Stimulated activated CD4-positive, alpha-beta T cell treated with anti-CD3 and anti-CD28 coated beads, TNF-alpha, amount 100 ng/mL, for 48 hours (primary cell): ENCODE measurements at places on chromosomes 11 and 22.

DNA sequence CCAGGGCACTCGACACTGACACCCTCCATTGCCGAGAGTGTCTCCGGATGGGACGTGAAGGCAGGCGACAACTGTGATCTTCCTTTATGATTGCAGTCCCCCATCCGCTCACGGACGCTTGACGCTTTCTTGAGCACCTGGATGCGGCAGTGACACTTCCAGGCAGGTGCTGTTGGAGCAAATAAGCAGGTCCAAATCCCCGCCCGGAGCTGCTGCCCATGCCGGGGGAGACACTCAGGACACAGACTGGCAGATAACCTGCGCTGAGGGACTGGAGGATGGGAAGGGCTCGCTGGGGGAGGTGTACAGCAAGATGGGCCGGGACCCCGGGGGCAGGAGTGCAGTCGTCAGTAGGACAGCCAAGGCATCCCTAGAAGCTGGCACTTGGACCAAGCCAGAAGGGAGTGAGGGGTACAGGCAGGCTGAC is 1403.5 kb downstream of the BRD1 start:
- DNase-seq: no peak

GRCh38 chr11:121207485-121208115 is 85.0 kb upstream of the SC5D start:
- no peak for DNase-seq

GRCh38 chr22:39359659-39360195 is 9.9 kb downstream of the SYNGR1 start:
- no peak for DNase-seq

DNA sequence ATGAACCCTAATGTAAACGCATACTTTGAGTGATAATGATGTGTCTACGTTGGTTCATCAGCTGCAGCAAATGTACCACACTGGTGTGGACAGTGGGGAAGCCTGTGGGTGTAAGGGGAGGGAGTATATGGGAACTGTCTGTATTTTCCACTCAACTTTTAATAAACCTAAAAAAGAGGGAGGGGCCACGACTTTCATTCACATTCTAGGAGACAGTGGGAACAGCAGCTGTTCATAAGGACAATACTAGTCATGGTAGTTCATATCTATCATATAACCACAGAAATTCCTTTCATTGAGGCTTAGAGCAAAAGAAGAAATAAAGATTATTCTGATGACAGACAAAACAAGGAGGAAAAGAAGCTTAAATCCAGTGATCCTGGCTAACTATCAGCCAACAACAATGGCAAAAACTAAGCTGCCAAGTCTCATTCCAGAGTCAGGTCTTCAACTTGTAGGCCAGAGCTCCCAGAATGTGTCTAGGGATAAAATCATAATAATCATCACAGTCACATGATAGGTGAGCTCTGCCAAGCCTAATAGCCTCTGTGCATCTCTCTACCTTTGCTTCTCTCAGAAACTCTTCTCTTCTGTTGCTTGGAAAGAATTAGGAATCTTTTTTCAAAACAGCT is 59.4 kb upstream of the CHRM4 start:
- DNase-seq: no peak

GRCh38 chr11:28259177-28259843 is 151.1 kb downstream of the METTL15 start:
- no peak for DNase-seq

- DNase-seq: no peak
Measured at GRCh38 chr11:70418130-70418529, 19.8 kb downstream of the CTTN start.

DNA sequence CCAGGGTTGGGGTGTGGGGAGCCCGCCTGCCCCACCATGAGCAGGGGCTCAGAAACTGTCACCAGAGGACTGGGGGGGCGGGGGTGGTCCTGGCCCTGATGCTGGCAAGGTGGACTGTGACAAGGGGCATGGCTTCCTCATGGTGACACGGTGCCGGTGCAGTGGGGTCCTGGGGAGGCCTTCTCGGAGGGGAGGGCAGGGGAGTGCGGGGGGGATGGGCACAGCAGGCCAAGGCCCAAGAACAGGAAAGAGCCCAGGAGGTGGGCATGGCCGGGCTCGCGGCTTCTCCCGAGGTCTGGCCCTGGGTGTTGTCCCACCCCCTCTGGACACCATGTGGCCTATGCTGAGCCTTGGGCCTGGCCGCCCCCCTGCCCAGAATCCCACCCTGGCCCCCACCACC is 47.2 kb downstream of the MOB2 start:
- DNase-seq: no peak

- no peak for DNase-seq
Measured at GRCh38 chr11:125373426-125374391, 122.4 kb downstream of the FEZ1 start.

DNA sequence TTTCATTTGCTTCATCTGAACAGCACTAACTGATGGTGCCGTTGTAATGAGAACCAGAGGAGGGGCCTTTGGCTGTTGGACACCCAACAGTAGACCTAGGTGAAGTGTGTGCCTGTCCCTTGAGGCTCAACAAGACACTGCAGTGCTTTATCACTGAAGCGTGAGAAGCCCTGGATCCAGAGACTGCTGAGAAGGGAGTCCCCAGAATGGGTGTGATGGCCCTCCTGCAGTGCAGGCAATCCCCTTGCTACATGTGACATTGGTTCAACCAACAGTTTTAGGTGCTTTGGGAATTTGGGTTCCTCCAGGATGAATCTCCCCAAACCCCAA is 125.6 kb downstream of the BRD1 start:
- no peak for DNase-seq

GRCh38 chr22:20102203-20102780 is 13.6 kb upstream of the RANBP1 start:
- no peak for DNase-seq

DNA sequence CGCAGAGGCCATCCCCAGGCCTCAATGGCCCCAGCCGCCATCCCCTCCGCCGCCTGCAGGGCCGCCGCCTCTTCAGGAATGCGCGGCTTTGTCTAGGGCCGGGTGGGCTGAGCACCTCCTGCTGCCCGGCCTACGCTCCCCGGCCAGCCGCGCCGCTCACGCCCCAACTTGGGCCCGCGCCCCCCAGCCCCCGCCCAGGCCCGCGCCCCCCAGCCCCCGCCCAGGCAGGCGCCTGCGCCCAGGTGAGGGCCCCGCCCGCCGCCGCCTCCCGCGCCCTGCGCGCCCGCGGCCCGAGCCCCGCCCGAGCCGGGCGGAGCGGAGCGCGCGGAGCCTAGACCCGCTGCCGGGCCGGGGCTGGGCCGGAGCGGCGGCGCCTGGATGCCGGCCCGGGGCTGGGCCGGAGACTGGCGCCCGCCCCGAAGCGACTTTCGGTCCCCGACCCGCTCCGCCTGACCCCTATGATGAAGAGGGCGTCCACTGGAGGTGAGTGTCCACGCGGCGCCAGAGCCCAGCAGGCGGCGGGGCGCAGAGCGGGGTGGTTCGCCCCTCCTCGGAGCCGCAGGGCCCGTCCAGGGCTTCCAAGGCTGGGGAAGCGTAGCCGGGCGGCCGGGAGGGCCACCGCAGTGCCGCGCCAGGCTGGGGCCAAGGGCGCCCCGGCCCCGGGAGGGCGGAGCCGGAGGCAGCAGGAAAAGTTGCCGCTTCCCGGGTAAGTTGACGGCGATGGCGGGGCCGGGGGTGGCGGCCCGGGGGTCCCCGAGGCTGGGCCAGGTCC is 34.3 kb upstream of the PRODH start:
- DNase-seq: no peak

DNA sequence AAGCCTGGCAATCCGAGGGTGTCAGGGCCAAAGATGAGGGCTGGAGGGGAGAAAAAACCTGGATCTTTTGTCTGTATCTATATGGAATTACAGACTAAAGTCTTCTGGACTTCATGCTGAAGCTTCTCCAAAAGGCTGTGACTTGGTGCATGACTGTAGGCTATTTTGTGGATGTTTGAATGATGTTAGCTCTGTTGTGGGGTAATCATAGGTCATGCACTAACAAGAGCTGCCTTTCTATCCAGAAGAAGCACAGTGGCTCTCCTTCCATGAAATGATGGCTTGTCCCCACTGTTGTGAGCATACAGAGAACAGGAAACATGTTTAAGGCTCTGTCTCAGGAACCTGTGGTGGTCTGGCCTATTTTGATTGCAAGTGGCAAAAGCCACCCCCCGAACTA is 263.3 kb upstream of the PLET1 start:
- DNase-seq: no peak

DNA sequence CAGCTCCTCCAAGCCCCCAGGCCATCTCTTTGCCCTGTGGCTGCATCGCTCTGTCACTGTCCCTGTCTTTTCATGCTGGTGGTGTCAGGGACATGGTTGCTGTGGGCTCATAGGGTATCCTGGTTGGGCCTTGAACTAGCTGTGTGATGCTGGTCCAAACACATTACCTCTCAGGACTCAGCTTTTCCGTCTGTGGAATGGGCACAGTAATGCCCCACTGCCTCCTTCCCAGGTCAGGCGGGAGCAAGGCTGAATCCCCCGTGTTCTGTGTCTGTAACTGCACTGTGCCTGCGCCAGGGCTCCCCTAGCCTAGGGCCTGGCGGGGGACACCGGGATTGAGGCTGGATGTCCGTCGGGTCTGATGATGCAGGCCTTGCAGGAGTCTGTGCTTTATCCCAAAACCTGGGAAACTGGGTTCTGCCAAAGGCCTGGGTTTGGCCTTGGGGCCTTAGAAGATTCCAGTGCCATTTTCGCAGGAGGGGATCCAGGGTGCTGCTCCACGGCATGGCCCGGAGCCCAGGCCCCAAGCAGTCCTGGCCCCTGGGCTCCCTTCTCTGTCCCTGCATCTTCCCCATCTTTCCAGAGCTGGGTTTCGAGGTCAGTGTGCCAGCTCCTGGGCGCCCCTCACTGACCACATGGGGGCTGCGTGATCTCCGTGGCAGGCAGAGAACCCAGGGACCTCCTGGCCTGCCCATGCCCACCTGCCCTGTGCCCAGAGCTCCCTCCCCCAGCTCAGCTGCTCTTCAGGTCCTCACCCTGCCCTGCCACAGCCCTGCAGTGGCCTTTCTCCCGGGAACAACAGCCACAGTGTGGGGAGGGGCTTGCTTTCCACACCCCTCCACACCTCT is 32.7 kb upstream of the CELSR1 start:
- no peak for DNase-seq

GRCh38 chr22:38345782-38346181 is 28.5 kb upstream of the CSNK1E start:
- DNase-seq: no peak

DNA sequence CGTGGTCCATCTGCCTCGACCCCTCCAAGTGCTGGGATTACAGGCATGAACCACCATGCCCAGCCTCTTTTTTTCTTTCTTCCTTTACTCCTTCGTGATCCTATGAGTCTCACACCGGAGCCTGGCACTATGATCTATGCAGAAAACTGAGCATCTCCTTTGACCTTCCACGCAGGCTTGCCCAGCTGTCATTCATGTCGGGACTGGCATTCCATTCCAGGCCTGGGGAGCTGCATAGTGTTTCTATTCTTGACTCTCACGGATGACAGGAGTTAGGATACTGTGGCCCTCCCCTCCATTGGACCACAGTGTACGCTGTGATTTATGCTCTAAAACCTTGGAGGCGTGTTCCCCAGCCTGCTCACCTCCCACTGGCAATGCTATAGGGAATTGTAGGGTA is 611.8 kb downstream of the BRD1 start:
- DNase-seq: no peak

DNA sequence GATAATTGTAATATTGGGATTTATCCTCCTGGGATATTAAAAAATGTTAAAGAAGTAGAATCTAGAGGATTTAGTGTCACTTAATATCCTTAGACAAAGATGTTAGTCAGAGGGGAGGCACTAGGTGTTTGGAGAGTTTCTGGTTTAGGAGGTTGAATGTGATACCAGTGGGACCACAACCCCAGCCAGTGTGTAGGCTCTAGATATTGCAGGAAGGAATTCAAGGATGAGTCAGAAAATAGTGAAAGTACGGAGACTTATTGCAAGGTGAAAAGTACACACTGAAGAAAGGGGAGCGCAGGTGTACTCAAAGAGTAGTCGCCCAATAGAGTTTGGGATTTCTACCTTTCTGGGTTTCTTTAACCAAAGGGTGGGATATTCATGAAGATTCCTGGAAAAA is 5.7 kb upstream of the TMEM41B start:
- DNase-seq: no peak

DNA sequence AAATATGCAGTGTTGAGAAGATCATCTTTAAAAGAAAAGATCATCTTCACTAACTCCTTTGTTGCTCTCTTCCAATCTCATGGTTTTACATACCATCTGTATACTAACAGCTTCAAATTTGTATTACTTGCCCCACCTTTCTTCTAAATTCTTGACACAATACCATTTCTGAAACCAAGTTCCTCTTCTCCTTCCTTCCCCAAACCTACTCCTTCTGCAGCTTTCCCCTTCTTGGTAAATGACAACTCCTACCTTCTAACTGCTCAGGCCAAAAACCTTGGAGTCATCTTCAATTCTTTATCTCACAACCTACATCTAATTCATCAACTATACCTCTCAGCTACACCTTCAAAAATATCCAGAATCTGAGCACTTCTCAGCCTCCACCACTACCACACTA is 9.3 kb downstream of the PRCP start:
- DNase-seq: no peak

DNA sequence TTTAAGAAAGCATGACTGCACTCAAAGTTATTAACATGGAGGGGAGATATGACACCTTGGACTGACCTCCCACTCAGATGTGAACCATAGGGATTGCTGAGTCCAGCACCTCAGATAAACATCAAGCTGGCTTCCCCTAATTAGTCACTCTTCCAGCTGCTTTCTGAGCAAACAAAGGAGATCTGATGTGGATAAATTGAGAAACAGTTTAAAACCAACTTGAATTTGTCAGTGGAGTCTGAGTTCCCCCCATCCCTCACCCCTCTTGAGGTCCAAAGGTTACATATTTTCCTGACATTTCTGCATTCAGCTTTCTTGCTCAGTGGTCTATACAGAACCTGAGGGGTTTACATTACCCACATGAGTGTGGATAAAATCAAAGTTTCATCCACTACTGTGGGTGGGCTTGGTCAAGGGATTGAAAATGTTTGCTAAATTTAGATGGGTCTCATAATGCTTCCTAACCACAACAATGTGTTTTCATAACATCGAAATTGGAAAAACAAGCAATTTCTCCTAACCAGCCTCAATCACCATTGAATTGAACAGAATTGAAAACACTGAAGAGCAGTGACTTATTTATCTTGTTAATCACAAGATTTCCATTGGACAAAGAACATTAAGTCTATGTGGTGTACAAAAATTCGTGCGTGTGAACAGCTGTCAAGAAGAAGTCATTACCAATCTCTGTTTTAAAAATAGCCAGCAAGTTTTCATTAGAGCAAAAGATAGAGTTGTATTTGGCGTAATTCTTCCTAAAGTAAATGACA is 292.3 kb downstream of the METTL15 start:
- no peak for DNase-seq

DNA sequence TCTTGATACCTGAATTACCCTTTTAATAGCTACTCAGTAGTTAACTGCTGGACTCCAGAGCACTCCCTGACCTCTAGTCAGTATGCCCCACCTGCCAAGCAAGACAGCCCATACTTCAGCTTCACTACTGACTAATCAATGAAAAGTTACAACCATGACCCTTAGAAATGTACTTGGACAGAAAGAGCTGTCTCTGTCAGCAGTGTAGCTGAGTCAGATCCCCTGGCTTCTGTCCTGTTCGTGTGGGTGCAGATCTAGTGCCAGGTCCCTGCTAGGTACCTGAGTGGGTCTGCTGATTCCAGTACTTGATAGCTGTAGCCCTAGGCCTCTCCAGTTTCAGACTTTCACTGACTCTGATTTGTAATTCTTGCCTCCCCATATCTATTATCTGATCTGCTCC is 265.8 kb upstream of the POU2AF2 start:
- no peak for DNase-seq

GRCh38 chr11:107623183-107623582 is 32.2 kb downstream of the ELMOD1 start:
- no peak for DNase-seq
